ENCODE measurements at places on chromosomes 5 and 9.

DNA sequence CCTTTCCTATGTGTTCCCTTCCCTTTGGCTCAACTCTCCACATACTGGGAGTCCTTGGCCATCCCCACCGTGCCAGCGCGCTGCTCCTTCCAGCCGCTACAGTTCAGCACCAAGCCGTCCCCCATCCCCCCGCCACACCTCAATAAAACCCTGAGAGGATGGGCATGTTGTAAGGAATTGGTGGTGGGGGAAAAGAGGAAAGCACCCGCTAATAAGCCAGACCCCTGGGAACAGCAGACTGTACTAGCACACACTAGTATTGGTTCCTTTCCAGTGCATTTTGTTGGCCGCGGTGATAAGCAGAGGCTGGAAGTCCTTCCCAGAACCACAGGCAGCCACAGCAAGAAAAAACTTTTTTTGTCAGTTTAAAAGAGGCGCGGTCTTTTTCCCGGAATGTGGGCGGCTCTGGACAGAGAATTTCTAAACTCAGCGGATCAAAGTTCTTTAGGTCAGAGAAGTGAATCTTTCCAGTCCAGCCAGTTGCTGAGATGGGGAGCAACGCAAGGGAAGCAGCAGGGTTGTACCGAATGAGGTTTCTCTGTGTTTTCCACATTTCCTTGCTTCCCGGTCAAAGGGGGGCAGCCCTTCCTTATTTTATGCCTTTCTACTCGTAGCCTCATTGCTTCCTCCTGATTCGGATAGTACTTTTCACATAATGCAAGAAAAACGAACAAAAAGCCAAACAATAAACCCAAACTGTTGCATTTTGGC is 2.1 kb downstream of the CHSY3 start:
- DNase-seq = no peak

DNA sequence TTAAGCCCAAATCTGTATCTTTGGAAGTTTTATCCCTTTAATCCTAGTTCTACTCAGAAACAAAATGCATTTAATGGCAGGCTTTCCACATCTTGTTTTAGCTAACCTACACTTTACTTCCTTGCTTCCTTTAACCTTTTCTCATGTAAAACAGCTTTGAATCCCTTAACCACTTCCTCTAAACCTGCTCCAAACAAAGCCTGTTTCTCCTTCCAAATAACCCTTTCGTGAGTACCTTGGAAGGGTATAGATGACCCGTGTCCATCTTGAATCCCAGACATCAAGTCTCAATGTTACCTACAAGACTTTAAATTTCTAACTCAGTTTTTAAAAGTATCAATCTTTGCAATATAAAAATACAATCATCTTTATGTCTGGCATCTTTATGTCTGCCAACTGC is 78.4 kb downstream of the DROSHA start:
- no peak for DNase-seq

GRCh38 chr9:105993116-105993854 is 298.9 kb downstream of the TMEM38B start:
- DNase-seq = no peak

- peak; percentile 53 for DNase-seq
These were observed 16.6 kb upstream of the MEGF9 start for GRCh38 chr9:120730654-120731514.

DNA sequence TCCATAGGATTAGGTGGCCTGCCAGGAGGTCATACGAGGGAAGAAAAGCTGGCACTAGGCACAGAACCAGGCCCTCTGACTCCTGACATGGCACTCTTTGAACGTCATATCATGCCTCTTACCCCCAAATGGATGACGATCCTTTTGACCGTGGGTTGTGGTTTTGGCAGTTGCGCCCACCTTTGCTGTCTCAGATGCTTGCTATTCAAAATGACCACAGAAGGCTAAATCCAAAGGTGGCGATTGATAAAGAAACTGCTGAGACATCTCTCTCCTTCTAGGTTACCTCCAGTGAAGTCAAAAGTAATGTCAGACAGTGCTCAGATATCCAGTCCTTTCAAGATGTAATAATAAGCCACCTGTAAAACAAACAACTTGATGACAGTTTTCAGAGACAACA is 385.0 kb downstream of the EFNA5 start:
- no peak for DNase-seq

GRCh38 chr5:122858451-122858850 is 13.0 kb downstream of the SNX24 start:
- no peak for DNase-seq

- no peak for DNase-seq
These were observed 28.8 kb upstream of the CDC23 start for GRCh38 chr5:138241688-138242571.

DNA sequence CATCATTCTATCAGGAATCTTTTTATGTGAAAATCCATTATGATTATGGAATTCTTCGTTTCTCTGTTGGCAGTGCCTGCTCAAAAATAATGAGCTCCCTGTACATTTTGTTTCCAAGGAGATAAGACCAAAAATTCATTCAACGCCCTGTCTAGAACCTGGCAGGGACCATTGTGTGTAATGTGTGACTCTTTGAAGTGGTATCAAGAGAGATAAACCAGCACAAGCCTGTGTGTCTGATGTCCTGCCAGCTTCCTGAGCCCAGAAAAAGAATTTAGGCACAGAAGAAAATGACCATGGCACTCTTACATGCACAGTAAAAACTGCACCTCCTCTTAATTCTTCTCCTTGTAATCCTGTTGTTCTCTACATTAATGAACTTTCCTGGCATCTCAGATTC is 177.4 kb downstream of the SAXO1 start:
- DNase-seq = no peak

DNA sequence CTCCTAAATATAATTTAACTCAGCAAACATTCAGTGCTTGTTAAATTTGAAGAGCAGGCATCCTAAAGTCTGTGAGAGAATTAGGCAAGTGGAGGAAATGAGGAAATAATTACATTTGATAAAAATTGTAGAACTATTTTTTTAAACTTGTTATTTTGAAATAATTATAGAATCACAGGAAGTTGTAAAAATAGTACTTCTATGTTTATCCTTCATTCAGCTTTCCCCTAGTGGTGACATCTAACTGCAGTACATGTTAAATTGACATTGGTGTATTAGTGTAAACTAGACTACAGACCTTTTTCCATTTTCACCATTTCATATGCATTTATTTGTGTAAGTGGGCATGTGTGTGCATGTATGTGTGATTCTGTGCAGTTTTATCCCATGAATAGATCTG is 51.6 kb downstream of the F2RL2 start:
- DNase-seq = no peak

GRCh38 chr9:72577212-72577753 is 55.9 kb downstream of the TMC1 start:
- peak; percentile 80 for DNase-seq
